ENCODE measurements at places on chromosomes 4 and X.

- DNase-seq = no peak
Measured at GRCh38 chrX:126137899-126138298, 28.2 kb downstream of the DCAF12L2 start.

GRCh38 chr4:65661471-65661870 is 8.8 kb downstream of the EPHA5 start:
- DNase-seq = no peak

GRCh38 chr4:138090150-138090917 is 151.8 kb downstream of the SLC7A11 start:
- DNase-seq = peak; percentile 43

- DNase-seq = no peak
Measured at GRCh38 chrX:112841820-112842157, 1.2 kb upstream of the AMOT start.

DNA sequence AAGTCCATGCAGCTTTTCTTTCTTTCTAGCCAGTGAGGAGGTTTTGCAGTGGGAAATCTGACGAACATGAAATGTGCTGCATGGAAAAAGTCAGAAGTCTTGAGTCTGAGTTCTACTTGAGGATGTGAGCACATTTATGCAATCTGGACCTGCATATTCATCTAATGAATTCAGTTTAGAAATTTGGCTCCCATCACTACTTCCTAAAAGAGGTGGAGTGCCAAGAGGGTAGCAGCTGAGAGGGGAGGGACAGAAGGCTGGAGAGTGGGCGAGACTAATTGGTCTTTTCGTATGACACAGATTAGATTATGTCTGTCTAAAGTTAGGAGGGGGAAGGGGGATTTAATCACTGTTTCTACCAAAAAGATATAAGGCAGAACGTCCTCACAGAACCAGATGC is 535.9 kb downstream of the IQCM start:
- DNase-seq = no peak

- no peak for DNase-seq
Measured at GRCh38 chrX:102044496-102044895, 81.0 kb upstream of the TCEAL2 start.

GRCh38 chr4:168928875-168929274 is 81.2 kb downstream of the CBR4 start:
- DNase-seq = no peak

DNA sequence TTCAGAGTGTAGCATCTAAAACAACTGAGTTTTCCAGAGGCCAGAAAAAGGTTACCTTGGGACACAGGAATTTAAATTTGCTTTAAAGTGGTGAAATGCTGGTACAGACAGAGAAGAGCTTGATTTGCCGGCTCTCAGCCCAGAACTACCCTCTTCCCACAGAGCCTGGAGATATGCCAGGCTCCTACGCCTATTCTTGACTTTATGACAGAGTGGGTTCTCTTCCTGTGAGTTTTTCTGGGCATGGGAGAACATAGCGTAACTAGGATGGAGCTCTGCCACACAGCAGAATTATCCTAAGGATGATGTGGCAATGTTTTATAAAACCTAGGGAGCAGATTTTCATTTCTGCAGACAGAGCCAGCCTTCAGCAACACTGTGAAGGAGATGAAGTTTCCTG is 241.8 kb downstream of the GRIA3 start:
- DNase-seq = no peak

GRCh38 chrX:107596651-107597050 is 31.7 kb upstream of the PRPS1 start:
- DNase-seq = no peak

GRCh38 chr4:28443371-28443770 is 1582.7 kb downstream of the STIM2 start:
- DNase-seq = no peak

- no peak for DNase-seq
Measured at GRCh38 chr4:159273141-159273438, 170.2 kb downstream of the RAPGEF2 start.

GRCh38 chrX:70444326-70444945 is at the start of gene DLG3:
Gene DLG3 (plus strand): TSS chrX:70444835. CDS start chrX:70445202, 367 bp downstream.
- peak; percentile 39 for DNase-seq

- DNase-seq = no peak
Measured at GRCh38 chr4:84596826-84597225, 13.9 kb downstream of the CDS1 start.

GRCh38 chrX:121581885-121582284 is 534.5 kb downstream of the GLUD2 start:
- DNase-seq = no peak

GRCh38 chr4:108141213-108141950 is 27.4 kb downstream of the LEF1 start:
- no peak for DNase-seq

- DNase-seq = no peak
Measured at GRCh38 chrX:71216485-71216884, 6.5 kb upstream of the GJB1 start.

- peak; percentile 6 for DNase-seq
Measured at GRCh38 chrX:20378233-20378920, 111.7 kb upstream of the RPS6KA3 start.

- no peak for DNase-seq
Measured at GRCh38 chrX:55754861-55755294, 37.3 kb downstream of the RRAGB start.

DNA sequence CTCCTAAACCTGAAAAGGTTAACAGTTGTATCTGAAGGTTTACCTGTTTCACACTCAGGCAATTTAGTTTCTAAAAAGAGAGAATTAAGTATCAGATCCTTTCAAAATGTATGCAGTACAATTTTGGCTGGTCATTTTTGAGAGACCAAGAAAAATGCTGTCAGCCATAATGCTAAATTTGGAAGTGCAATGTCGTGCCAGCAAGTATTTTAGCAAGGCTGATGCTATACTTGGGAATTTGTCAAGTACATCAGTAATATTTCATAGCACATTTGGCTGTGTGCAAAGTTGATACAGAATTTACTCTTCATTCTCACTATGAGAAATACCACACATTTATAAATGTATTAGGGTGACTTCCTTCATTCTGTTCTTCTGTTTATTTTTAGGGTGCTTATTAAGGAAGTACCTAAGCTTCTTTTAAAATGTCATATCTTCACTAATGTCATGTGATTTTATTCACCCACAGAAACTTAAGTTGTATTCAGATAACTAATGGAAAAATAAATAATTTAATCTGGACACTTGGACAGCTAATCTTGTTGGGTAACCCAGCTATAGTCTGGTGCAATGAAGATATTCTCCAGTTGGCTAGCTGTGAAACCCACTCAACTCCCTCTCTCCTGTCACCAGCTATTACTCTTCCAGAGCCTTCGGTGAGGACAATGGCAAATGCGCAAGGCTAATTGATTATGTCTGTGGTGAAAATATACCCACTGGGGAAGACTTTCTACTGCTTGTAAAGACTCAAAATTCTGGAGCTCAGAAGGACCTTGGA is 84.2 kb upstream of the TLL1 start:
- DNase-seq = no peak

GRCh38 chrX:18389966-18390365 is 35.4 kb upstream of the CDKL5 start:
- no peak for DNase-seq
